Astrocyte (in vitro differentiated cells and primary cell): ENCODE measurements at places on chromosomes 6 and 20. TPM values are rescaled to one million over a fixed set of nuclear protein-coding genes. Genes with fewer than 3 reads are reported as not detected.
A peak's percentile ranks its signal among the peaks of the same experiment; 100 is the strongest.

DNA sequence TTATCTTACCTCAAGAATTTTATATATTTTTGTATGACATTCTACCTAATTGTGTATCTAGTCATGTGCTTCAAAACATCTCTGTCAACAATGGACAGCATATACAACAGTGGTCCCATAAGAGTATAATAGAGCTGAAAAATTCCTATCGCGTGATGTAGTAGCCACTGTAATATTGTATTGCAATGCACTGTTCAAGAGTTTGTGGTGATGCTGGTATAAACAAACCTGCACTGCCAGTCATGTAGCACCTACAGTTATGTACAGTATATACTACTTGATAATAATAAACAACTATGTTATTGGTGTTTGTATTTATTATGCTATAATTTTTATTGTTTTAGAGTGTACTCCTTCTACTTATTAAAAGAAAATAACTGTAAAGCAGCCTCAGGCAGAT is 672.7 kb downstream of the CD109 start:
- H3K27ac ChIP-seq = peak overlapping the region; percentile 57
- peak; percentile 45 for DNase-seq

- H3K4me1 ChIP-seq = no peaks in the 10 kb centered on the region
- no peaks in the 10 kb centered on the region for H3K27me3 ChIP-seq
- no peaks in the 10 kb centered on the region for H3K36me3 ChIP-seq
- no peak overlapping the region for H3K4me3 ChIP-seq
- no peak overlapping the region for H3K27ac ChIP-seq
- DNase-seq = no peak
Measured at GRCh38 chr6:122730775-122731386, 48.6 kb upstream of the FABP7 start.

DNA sequence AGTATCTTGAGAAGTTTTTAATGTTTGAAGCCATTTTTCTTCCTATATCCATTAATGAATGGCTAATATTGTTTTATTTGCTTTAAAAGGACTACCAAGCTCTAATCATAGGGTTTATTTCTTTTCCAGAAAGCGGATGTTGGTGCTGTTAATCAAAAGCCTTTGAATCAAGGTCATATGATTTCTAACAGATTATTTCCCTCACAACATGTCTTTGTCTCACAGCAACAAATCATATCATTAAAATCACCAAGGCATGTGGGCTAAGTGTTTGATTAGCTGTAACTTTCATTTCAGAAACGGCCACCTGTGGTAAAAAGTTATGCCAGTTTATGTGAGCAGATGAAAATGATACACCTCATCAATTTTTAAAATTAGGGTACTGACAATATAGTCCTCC is 21.7 kb downstream of the TRAF3IP2 start:
- DNase-seq = no peak
- H3K36me3 ChIP-seq = peaks cover 4% of the 10 kb centered on the region
- H3K4me1 ChIP-seq = peaks cover 7% of the 10 kb centered on the region

GRCh38 chr6:44898296-44898930 is 429.7 kb upstream of the RUNX2 start:
- no peaks in the 10 kb centered on the region for H3K36me3 ChIP-seq
- no peak overlapping the region for H3K4me3 ChIP-seq

DNA sequence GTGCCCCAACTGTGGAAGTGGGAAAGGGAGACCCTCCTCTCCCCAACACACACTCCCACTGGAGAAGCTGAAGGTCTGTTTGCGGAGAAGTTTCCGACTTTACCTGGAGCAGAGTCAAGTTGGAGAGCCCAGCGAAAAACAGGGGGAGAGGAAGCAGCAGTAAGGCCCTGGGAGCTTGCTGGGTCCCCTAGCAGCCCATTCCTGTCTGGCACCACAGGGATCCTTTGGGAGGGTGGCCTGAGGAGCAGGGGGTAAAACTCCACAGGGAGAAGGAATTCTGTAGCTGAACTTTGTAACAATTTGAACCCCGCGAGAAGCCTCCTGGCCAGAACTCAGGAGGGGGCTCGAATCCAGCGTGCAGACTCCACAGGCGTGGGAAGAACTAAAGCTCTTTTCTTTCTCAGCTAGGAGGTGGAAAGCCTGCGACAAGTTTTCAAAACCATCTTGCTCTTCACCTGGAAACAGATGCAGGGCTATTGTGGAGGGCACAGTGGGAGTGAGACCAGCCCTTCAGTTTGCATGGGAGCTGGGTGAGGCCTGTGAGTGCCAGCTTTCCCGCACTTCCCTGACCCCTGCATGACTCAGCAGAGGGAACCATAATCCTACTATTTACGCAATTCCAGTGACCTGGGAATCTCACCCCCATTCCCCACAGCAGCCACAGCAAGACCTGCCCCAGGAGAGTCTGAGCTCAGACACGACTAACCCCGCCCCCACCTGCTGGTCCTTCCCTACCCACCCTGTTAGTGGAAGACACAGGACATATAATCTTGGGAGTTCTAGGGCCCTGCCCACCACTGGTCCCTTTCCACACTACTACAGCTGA is 25.8 kb downstream of the SERPINB9 start:
- H3K4me1 ChIP-seq = peaks cover 30% of the 10 kb centered on the region
- no peaks in the 10 kb centered on the region for H3K27me3 ChIP-seq
- DNase-seq = peak; percentile 33
- peak overlapping the region; percentile 71 for H3K27ac ChIP-seq
- peak overlapping the region; percentile 27 for H3K4me3 ChIP-seq

- H3K27me3 ChIP-seq = peaks cover 3% of the 10 kb centered on the region
- H3K4me1 ChIP-seq = peaks cover 16% of the 10 kb centered on the region
- no peaks in the 10 kb centered on the region for H3K36me3 ChIP-seq
- no peak overlapping the region for H3K4me3 ChIP-seq
- peak; percentile 38 for DNase-seq
- no peak overlapping the region for H3K27ac ChIP-seq
Measured at GRCh38 chr20:32636283-32636682, 37.5 kb downstream of the C20orf203 start.

DNA sequence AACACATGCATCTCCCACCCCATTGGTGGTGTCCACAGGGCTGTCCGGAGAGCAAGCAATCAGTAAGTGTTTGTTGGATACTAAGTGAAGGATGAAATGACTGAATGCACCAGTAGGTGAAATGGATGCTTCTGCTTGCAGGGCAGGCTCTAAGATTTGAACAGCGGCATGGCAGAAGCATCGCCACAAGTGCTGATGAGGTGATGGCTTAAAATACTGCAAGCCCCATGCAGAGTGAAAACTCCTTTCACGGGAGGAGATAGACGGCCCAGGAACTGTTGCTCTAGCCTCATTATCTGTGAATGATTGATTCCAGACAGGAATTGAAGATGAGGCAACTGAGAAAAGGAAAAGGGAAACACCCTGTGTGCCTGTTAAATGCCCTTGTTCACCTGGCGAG is 158.9 kb downstream of the LY86 start:
- no peak for DNase-seq
- H3K27me3 ChIP-seq = peaks cover 4% of the 10 kb centered on the region
- no peak overlapping the region for H3K27ac ChIP-seq
- H3K36me3 ChIP-seq = no peaks in the 10 kb centered on the region

GRCh38 chr20:61324906-61325305 is 72.8 kb downstream of the CDH4 start:
- no peak overlapping the region for H3K4me3 ChIP-seq
- no peak for DNase-seq
- no peaks in the 10 kb centered on the region for H3K4me1 ChIP-seq
- no peaks in the 10 kb centered on the region for H3K27me3 ChIP-seq
- no peak overlapping the region for H3K27ac ChIP-seq

DNA sequence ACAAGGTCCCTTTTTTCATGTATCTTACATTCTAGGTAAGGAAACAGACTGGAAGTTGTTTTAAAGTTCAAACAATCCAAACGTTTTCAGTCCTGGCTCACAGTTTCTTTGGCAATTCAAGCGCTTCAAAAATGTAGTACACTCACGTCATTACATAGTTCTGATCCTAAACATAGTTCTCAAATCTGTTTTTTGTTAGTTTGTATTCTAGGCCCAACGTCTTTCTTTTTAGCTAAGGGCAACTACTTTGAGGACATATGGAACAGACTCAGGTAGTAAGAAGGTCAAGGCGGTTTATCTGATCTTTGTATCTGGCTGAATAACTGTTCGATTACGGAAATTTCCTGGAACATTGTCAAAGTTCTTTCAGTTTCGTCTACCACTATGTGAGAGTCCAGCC is 36.9 kb upstream of the PLCB4 start:
- H3K4me1 ChIP-seq = peaks cover 3% of the 10 kb centered on the region
- no peak overlapping the region for H3K4me3 ChIP-seq
- no peaks in the 10 kb centered on the region for H3K36me3 ChIP-seq
- no peak overlapping the region for H3K27ac ChIP-seq

GRCh38 chr6:7523922-7524321 is 17.5 kb upstream of the DSP start:
- no peaks in the 10 kb centered on the region for H3K27me3 ChIP-seq
- no peak for DNase-seq
- no peak overlapping the region for H3K27ac ChIP-seq
- H3K36me3 ChIP-seq = no peaks in the 10 kb centered on the region
- peaks cover 7% of the 10 kb centered on the region for H3K4me1 ChIP-seq

- H3K36me3 ChIP-seq = peaks cover 8% of the 10 kb centered on the region
- peaks cover 5% of the 10 kb centered on the region for H3K4me1 ChIP-seq
- H3K27me3 ChIP-seq = no peaks in the 10 kb centered on the region
- H3K27ac ChIP-seq = no peak overlapping the region
- H3K4me3 ChIP-seq = no peak overlapping the region
Measured at GRCh38 chr6:125066964-125067363, 86.6 kb upstream of the TPD52L1 start.

DNA sequence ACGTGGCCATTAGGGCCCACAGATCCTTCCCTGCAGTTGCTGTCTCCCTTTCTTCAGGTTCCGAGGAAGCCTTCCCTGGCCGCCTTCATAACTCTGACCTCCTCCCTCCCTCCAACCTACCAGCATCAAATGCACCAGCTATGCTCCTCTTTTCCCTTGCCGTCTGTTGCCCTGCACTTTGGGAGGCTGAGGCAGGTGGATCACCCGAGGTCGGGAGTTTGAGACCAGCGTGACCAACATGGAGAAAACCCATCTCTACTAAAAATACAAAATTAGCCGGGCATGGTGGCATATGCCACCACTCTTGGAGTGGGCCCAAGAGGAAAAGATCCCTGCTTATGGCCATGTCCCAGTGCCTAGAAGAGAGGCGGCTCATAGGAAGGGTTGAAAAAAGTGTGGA is 31.8 kb downstream of the RNASET2 start:
- no peaks in the 10 kb centered on the region for H3K27me3 ChIP-seq
- no peak overlapping the region for H3K4me3 ChIP-seq
- no peak for DNase-seq
- H3K4me1 ChIP-seq = no peaks in the 10 kb centered on the region
- H3K27ac ChIP-seq = no peak overlapping the region
- no peaks in the 10 kb centered on the region for H3K36me3 ChIP-seq

- H3K36me3 ChIP-seq = peaks cover 5% of the 10 kb centered on the region
- H3K4me1 ChIP-seq = no peaks in the 10 kb centered on the region
- H3K27ac ChIP-seq = no peak overlapping the region
- H3K27me3 ChIP-seq = no peaks in the 10 kb centered on the region
Measured at GRCh38 chr20:64030371-64031134, 5.4 kb upstream of the C20orf204 start.

DNA sequence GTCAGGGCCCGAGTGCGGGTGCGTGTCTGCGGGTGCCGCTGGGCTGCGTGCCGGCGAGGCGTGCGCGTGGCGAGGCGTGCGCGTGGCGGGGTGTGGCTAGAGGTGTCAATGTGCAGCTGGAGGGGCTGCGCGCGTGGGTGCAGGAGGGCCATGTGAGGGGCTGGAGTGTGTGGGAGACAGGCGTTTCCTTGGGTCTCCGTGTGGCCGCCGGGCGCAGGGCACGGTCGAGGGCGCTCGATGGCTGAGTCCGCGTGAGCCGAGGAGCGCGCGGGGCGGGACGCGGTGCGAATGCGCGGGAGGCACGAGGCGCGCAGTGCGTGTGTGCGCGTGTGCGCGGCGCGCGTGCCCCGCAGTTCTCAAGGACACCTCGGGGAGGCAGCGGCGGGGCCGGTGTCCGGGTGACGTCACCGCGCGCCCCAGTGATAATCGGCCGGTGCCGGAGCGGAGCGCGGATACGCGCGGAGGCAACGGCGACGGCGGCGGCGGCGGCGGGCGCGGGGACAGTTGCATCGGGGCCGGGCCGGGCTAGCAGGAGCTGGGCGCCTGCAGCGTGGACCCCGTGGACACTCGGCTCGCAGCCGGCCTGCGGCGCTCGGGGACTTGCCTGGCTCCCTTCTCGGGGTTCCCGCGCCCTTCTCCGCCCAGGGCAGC is 38.7 kb downstream of the YTHDF1 start:
- no peaks in the 10 kb centered on the region for H3K36me3 ChIP-seq
- peaks cover 47% of the 10 kb centered on the region for H3K27me3 ChIP-seq
- H3K27ac ChIP-seq = no peak overlapping the region
- no peaks in the 10 kb centered on the region for H3K4me1 ChIP-seq
- DNase-seq = no peak

DNA sequence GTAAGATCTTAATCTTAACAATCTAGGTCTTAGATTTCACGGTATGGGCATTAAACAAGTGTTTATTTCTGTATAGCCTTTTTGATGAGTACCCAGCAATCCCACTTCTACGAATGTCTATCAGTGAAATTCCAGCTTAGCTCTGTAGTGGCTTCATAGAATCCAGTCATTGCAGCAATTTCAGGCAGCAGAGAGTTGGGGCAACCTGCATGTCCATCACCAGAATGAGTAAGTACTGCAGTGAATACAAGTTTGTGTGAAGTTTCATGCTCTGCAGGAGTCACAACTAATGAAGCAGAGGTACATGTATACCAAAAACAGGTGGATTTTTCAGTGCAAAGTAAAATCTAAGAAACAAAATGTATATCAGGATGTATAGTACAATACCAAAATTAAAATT is 151.7 kb downstream of the OR2B2 start:
- peaks cover 5% of the 10 kb centered on the region for H3K4me1 ChIP-seq
- no peaks in the 10 kb centered on the region for H3K36me3 ChIP-seq

GRCh38 chr6:37366910-37367309 is 13.1 kb downstream of the RNF8 start:
- no peak for DNase-seq
- H3K4me1 ChIP-seq = peaks cover 14% of the 10 kb centered on the region
- H3K27ac ChIP-seq = no peak overlapping the region
- no peak overlapping the region for H3K4me3 ChIP-seq

GRCh38 chr6:399785-400534 is 8.4 kb downstream of the IRF4 start:
- no peak for DNase-seq
- peaks cover 21% of the 10 kb centered on the region for H3K27me3 ChIP-seq
- no peaks in the 10 kb centered on the region for H3K4me1 ChIP-seq
- no peaks in the 10 kb centered on the region for H3K36me3 ChIP-seq
- no peak overlapping the region for H3K27ac ChIP-seq

GRCh38 chr6:150734235-150734634 is 131.3 kb upstream of the MTHFD1L start:
- no peaks in the 10 kb centered on the region for H3K27me3 ChIP-seq
- H3K4me1 ChIP-seq = no peaks in the 10 kb centered on the region
- DNase-seq = peak; percentile 50
- H3K27ac ChIP-seq = no peak overlapping the region
- H3K36me3 ChIP-seq = no peaks in the 10 kb centered on the region

The RIPOR2 gene
- total RNA-seq = 0.29 and 0.95 TPM in 2 replicates

The RBBP9 gene
- total RNA-seq = 12.8 and 14.4 TPM in 2 replicates

The DAAM2 gene
- total RNA-seq = 38.4 and 50.3 TPM in 2 replicates

The AHI1 gene
- 14.2 and 16.6 TPM in 2 replicates for total RNA-seq

The CNR1 gene
- total RNA-seq = 0.84 and 1.00 TPM in 2 replicates

The MCUR1 gene
- total RNA-seq = 21.5 and 21.8 TPM in 2 replicates
